Glomerular endothelial cell (primary cell): ENCODE measurements at places on chromosomes 1 and 21. TPM values are rescaled to one million over a fixed set of nuclear protein-coding genes. Genes with fewer than 3 reads are reported as not detected.

The ECM1 gene
- 4.2 and 5.1 TPM in 2 replicates for total RNA-seq

The NPPB gene
- total RNA-seq: 0.34 and 1.5 TPM in 2 replicates

The RNU1-3 gene
- total RNA-seq: under 0.01 TPM in 2 replicates

The REN gene
- 0.10 and 0.29 TPM in 2 replicates for total RNA-seq

The FCRL6 gene
- not detected in 2 replicates for total RNA-seq

The TNN gene
- 0.06 and 0.10 TPM in 2 replicates for total RNA-seq

The C1QA gene
- not detected in 2 replicates for total RNA-seq

DNA sequence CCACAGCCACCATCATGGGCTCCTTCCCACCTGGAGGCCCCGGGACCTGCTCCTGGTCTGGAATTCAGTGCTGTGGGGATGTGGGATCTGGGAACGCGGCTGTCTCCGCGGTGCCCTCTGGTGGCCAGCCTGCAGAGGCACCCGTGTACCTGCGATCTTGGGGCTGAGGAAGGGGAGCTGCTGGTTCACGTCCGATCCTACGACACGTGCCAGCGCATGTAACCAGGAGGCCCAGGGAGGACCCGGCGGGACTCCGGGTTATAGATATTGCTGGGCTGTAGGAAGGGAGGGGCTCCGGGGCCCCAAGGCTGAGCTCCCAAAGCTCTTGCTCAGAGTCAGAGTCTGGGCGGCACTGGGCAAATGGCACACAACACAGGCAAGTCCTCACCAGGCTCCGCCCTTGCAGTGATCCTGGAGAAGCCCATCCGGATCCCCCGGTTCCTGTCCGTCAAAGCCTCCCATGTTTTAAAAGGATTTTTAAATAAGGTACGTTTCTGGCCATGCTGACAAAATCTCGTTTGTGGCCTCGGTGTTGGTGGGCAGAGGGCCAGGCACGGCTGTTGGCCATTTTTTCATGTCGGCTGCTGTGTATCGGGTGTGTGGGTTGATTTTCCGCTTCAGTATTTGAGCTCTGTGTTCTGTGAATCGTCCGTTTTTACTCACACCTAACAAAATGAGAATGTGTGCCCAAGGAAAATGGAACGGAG, 20.1 kb downstream of the FAAP20 start:
- no peak for DNase-seq

DNA sequence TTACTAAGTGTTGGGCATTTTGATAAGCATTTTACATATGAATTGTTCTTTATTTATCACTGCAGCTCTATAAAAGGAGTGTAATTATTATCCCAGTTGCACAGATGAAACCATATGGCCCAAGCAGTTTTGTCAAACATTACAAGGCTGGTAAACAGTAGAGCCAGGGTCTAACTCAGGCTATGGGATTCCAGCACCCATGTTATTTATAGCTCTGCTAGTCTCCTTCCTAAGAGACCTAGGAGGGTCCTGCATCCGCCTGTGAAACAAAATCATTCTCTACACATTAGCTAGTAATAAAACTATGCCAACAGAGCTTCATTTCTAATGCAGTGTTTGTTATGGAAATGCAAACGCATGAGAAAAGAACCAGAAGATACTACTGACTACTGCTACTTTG, 58.6 kb downstream of the IL23R start:
- no peak for DNase-seq

DNA sequence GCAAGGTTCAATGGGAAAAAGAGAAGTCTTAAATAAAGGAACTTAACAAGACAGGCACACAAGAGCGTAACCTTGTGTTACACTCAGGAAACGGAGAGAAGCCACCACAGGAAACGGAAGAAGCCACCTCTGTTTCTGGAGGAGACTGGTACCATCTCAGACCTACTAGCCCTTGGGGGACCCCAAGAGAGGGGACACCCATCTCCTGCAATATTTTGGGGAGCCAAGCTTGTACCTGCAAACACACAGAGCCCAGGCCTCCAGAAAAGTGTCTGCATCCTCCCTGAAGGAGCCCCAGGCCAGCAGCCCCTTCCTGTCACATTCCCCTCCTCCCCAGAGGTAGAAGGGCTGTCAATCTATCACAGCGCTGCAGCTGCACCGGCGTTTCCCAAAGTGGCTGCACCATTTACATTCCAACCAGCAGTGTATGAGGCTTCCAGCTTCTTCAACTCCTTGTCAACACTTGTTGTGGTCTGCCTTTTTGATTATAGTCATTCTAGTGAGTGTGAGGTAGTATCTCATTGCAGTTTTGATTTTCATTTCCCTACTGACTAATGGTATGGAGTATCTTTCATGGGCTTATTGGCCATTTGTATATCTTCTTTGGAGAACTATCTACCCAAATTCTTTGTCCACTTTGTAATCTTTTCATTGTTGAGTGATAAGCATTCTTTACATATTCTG, 23.0 kb upstream of the PADI1 start:
- DNase-seq: no peak

GRCh38 chr1:44138239-44138638, 3.2 kb downstream of the KLF18 start:
- no peak for DNase-seq

- DNase-seq: no peak
Measured at GRCh38 chr1:230753586-230754251, 6.5 kb downstream of the CAPN9 start.

- no peak for DNase-seq
Measured at GRCh38 chr1:21828506-21829210, 16.6 kb downstream of the LDLRAD2 start.

- no peak for DNase-seq
Measured at GRCh38 chr1:225319871-225320270, 108.0 kb downstream of the LBR start.

DNA sequence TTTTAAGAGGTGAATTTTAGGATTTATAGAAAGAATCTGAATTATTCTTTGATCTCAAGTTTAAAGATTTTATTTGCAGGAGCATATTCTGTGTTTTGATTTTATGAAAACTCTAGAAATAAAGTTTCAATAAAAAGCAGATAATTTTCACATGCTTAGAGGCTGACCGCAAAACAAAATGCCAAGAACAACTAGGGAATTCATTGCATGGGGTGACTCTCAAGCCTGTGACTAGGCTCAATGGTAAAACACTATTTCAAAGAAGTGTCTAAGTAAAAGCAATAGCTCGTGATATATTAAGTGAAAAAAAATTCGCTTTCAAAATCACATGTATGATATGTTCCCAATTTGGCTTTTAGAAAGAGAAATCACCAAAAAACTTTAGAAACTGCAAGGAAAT, 49.6 kb downstream of the RPL5 start:
- no peak for DNase-seq

GRCh38 chr1:31648641-31649357, 4.1 kb upstream of the PEF1 start:
- DNase-seq: no peak

- no peak for DNase-seq
Measured at GRCh38 chr1:24535021-24535424, 20.9 kb upstream of the NCMAP start.

DNA sequence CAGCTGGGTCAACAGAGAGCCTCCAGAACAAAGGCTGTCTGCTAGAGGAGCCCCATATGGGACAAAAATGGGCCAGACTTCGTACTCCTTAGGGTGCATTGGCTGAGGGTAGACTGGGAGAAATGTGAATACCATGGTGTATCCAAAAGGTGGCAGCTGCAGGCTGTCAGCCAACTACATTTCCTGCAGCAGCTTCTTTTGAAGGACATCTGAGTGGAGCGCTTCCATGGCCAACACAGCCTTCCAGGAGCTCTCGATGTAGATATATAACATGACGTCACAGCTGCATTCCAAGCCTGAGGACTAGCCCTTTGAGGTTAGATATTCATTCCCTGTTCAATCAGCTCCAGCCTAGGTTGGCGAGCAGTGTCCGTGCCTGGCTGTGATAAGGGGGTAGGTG, 107.7 kb downstream of the MAB21L3 start:
- no peak for DNase-seq

- DNase-seq: no peak
Measured at GRCh38 chr1:154442006-154442740, 37.0 kb downstream of the IL6R start.

- no peak for DNase-seq
Measured at GRCh38 chr1:108201687-108202086, 1.5 kb upstream of the SLC25A24 start.

- no peak for DNase-seq
Measured at GRCh38 chr21:27323331-27323730, 356.4 kb upstream of the ADAMTS5 start.

- no peak for DNase-seq
Measured at GRCh38 chr1:26768755-26769154, 19.0 kb upstream of the PIGV start.

DNA sequence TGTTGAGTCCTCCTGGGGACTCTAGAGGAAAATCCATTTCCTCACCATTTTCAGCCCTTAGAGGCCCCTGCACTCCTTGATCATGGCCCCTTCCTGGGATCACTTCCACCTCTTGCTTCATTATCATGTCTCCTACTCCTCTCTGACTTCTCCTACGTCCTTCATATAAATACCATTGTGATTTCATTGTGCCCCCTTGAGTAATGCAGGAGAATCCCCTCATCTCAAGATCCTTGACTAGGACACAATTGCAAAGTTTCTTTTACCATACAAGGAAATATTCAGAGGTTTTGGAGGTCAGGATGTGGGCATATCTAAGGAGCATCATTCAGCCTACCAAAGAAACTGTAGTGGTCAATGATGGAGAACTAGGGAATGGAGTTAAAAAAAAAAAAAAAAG, 8.8 kb upstream of the GBP6 start:
- no peak for DNase-seq

- DNase-seq: no peak
Measured at GRCh38 chr1:89812992-89813391, 7.8 kb upstream of the LRRC8D start.

DNA sequence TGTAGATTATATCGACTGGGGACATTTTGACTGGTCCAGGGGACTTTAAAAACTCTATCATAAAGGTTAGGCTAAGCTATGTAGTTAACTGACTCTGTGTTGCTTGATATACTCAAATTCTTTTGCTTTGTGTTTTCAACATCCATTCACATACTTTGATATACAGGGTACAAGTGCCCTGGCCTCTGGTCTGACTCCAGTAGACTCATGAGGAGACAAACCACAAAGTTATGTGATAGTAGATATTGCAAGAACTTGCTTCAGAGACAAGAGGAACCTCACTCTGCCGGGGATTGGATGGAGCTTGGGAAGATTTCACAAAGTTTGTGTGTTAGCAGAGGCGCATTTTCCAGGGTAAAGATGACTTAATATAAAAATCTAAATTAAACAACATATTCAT, 1.3 kb downstream of the GORAB start:
- DNase-seq: no peak
